ENCODE measurements at places on chromosomes 4 and X. TPM values are rescaled to one million over a fixed set of nuclear protein-coding genes. Genes with fewer than 3 reads are reported as not detected.

The LEF1 gene
- 101 TPM for total RNA-seq

The RBMX gene
- total RNA-seq = 255 TPM

The SLC9A6 gene
- 18.7 TPM for total RNA-seq

The UGT2A3 gene
- not detected for total RNA-seq

The DGAT2L6 gene
- total RNA-seq = 0.13 TPM

The UGT2B11 gene
- not detected for total RNA-seq

The EGF gene
- 1.4 TPM for total RNA-seq

The PDE5A gene
- 7.9 TPM for total RNA-seq

The UGT2B15 gene
- total RNA-seq = not detected

The DDIT4L gene
- 0.55 TPM for total RNA-seq

The EDA gene
- total RNA-seq = 1.1 TPM

The ERCC6L gene
- 5.8 TPM for total RNA-seq

The SYN1 gene
- total RNA-seq = not detected

The AKAP14 gene
- total RNA-seq = not detected

The FHIP1A gene
- 2.7 TPM for total RNA-seq

The RAB33B gene
- 4.2 TPM for total RNA-seq

The PLAC8 gene
- not detected for total RNA-seq

The ZNF157 gene
- total RNA-seq = not detected

The IL3RA gene
- 0.26 TPM for total RNA-seq

The PRDM8 gene
- 0.05 TPM for total RNA-seq

The MAGEB10 gene
- not detected for total RNA-seq

The CHRNA9 gene
- not detected for total RNA-seq

The QDPR gene
- total RNA-seq = 55.5 TPM

The MAD2L1 gene
- total RNA-seq = 45.9 TPM

The ATG4A gene
- 9.0 TPM for total RNA-seq

The PABPC5 gene
- total RNA-seq = 2.0 TPM

The MBNL3 gene
- total RNA-seq = 5.7 TPM

The CTAG1B gene
- not detected for total RNA-seq
